ENCODE measurements at places on chromosomes 5 and 9. TPM values are rescaled to one million over a fixed set of nuclear protein-coding genes. Genes with fewer than 3 reads are reported as not detected.

- DNase-seq: no peak
These were observed 26.5 kb downstream of the CEP72 start for GRCh38 chr5:638501-639252.

DNA sequence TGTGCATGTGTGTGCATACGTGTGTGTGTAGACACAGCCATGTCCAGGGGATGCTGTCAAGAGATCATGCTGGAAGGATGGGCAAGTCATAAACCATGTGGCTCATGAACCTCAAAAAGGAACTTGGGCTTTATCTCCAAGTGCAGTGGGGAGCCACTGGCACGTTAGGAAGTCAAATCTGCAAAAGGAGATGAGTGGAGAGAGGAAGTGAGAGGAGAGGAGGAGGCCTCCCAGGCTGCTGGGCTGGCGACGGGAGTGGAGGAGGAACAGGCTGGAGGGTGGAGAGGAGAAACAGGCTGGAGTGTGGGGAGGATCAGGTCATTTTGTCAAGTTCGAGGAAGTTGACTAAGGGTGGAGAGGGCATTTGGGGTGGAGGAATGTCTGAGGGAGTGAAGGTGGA is 29.2 kb upstream of the TIFAB start:
- no peak for DNase-seq

DNA sequence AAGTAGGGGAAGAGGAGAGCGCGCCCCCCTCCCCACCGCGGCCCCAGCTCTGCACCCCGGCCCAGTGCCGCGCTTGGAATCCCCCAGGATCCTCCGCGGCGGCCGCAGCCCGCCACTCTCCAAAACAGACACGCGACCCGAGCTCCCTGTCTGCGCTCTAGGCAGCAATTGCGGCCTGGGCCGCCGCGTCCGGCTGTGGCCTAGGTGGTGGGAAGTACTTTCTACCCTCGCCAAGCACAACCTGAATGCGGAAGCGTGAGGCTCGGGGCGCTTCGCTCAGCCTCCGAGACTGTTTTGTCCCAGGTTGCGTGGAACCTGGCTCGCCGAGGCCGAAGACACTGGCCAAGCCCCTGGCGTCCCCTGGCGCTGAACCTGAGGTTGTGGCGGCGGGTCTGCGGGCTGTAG is 3.3 kb upstream of the FOXB2 start:
- no peak for DNase-seq

DNA sequence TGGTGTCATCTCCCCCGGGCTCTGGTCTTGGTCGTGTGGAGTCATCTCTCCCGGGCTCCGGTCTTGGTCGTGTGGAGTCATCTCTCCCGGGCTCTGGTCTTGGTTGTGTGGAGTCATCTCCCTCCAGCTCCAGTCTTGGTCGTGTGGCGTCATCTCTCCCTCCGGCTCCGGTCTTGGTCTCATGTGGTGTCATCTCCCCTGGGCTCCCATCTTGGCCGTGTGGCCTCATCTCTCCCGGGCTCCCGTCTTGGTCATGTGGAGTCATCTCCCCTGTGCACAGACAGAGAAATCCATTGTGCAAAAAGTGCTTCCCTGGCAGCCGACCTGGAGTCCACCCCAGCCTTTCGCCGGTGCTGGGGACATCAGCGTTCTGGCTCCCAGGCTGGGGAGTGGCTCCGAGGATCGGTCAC is 91.1 kb upstream of the CACNA1B start:
- no peak for DNase-seq

DNA sequence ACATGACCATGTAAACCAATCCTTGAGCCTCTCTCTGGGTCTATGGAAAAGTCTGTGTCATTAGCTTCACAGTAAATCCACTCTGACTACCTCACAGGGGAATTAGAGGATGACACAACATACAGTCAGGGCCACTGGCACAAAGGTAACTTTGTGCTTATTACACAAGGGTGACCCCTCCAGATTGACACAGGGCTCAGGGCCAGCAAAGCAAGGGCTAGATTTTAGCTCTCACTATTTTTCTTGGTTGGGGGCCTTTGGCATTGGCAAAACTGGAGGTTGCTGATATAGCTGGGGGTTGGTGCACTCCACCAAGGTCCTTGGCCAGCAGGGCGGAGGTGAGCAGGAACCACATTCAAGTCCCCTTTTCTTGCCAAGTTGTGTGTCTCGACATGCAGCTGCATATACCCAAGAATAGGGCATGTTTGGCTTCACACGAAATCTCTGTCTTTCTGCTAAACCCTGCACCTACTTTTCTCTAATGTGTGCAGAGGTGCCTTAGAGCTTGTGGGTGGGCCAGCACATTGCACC is 15.2 kb upstream of the OSMR start:
- DNase-seq: no peak

- DNase-seq: no peak
These were observed 157.3 kb downstream of the C5orf15 start for GRCh38 chr5:133811168-133811567.

- DNase-seq: no peak
These were observed 56.0 kb upstream of the PTGER4 start for GRCh38 chr5:40623480-40624420.

GRCh38 chr5:175900157-175900556 is 28.8 kb downstream of the CPLX2 start:
- no peak for DNase-seq

GRCh38 chr9:125821078-125821477 is 73.9 kb downstream of the PBX3 start:
- DNase-seq: no peak

DNA sequence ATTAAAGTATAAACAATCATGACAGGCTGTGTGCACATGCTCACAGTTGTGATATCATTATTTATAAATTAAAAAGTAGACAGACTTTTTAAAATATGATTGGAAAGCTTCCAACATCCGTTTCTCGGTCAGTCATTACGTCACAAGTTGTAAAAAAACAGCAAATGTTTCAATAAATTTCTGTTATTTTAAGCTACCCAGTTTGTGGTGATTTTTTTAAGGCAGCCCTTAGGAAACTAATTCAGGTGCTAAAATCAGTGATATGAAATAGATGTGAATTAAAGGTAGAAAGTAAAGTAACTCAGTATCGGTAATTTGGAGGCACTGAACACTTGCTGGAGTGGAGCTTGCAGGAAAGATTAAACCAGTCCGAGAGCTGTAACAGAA is 1.2 kb downstream of the CCNH start:
- no peak for DNase-seq

GRCh38 chr5:131230406-131230805 is 33.4 kb upstream of the CDC42SE2 start:
- no peak for DNase-seq

- DNase-seq: no peak
These were observed 197.8 kb downstream of the PCSK1 start for GRCh38 chr5:96235008-96235910.

DNA sequence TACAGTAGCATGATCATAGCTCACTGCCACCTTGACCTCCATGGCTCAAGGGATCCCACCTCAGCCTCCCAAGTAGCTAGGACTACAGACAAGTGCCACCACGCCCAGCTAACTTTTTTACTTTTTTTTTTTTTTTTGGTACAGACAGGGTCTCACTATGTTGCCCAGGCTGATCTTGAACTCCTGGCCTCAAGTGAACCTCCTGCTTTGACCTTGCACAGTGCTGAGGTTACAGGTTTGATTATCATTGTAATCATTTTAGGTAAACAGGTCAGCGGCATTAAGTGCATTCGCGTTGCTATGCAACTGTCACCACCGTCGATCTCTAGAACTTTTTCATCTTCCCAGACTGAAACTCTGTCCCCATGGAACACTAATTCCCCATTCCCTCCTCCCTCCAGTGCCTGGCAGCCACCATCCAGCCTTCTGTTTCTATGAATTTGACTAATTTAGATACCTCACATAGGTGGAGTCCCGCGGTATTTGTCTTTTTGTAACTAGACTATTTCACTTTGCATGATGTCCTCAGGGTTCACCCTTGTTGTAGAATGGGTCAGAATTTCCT is 5.8 kb upstream of the CARD19 start:
- no peak for DNase-seq

GRCh38 chr9:134319306-134320125 is 6.7 kb upstream of the RXRA start:
- DNase-seq: no peak

- DNase-seq: no peak
These were observed 33.1 kb downstream of the BTF3 start for GRCh38 chr5:73531356-73531755.

- no peak for DNase-seq
These were observed 63.9 kb downstream of the SERINC5 start for GRCh38 chr5:80191991-80192398.

GRCh38 chr5:160363211-160363610 is 7.2 kb downstream of the C1QTNF2 start:
- DNase-seq: no peak

GRCh38 chr5:113150821-113151220 is 174.2 kb downstream of the DCP2 start:
- no peak for DNase-seq

GRCh38 chr5:158809310-158809850 is 290.3 kb downstream of the EBF1 start:
- no peak for DNase-seq

DNA sequence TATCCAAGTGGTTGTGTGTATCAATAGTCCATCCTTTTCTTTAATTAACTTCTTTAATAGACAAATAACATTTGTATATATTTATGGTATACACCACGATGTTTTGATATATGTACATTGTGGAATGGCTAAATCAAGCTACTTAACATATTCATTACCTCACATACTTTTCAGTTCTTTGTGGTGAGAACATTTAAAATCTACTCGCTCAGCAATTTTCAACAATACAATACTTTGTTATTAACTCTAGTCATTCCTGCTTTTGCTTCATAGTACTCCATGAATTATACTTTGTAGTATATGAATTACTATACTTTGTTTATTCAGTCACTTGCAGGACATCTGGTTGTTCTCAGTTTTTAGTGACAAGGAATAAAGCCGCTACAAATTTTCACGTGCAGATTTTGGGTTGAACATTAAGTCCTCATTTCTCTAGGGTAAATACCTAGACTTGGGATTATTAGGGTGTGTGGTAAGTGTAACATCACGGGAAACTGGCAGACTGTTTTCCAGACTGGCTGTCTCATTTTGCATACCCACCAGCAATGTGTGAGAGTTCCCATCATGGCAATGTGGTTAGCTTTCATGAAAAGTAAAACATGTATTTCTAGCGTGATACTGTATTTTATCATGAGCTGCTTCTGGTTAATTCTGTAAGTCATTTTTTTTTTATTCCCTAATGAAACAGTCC is 354.4 kb upstream of the WWC1 start:
- DNase-seq: no peak

GRCh38 chr5:137231540-137231939 is 267.6 kb downstream of the SPOCK1 start:
- DNase-seq: no peak

GRCh38 chr9:130337318-130337717 is 71.8 kb downstream of the HMCN2 start:
- no peak for DNase-seq

GRCh38 chr9:121888438-121888775 is 204.7 kb downstream of the TTLL11 start:
- DNase-seq: no peak

- DNase-seq: no peak
These were observed 11.5 kb downstream of the MAN2A1 start for GRCh38 chr5:109701252-109701651.

- DNase-seq: peak; percentile 91
These were observed at the start of gene OSMR for GRCh38 chr5:38845526-38846378. Gene OSMR, plus strand, starts transcription at chr5:38846012. Its CDS starts 23,033 bp downstream, at chr5:38869045.

- DNase-seq: no peak
These were observed 235.8 kb downstream of the ROR2 start for GRCh38 chr9:91714020-91714806.

DNA sequence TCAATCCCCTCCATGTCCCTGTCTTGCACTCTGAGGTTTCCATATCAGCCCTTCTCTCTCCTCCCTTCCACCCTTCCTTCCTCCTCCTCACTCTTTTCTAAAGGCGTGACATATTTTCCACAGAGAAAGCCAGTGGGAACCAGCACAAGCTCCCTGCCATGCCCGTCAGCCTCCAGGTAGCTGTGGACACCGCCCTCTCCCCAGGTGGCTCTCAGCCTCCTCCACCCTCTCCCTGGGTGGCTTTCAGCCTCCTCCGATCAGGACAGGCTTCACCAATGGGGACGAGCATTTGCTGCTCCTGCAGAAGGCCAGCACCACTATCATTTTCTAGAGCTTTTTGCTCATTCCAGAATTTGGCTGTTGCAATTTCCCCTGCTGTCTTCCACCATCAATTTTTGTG is 236.6 kb downstream of the GADD45G start:
- no peak for DNase-seq

GRCh38 chr5:15774632-15775031 is 274.7 kb downstream of the FBXL7 start:
- DNase-seq: no peak

DBH gene
- total RNA-seq: not detected

ZNF483 gene
- total RNA-seq: 17.8 TPM

CA9 gene
- not detected for total RNA-seq

PKD2L2 gene
- total RNA-seq: not detected

AGPAT2 gene
- total RNA-seq: 50.2 TPM

HTR1A gene
- 0.78 TPM for total RNA-seq

ALDH7A1 gene
- total RNA-seq: 17.6 TPM

TRPM6 gene
- total RNA-seq: 0.41 TPM

BICD2 gene
- total RNA-seq: 57.7 TPM

C5orf58 gene
- total RNA-seq: not detected

CCDC107 gene
- 75.2 TPM for total RNA-seq

RNF183 gene
- total RNA-seq: not detected

TRIM36 gene
- total RNA-seq: 15.3 TPM

CDH9 gene
- not detected for total RNA-seq

MCIDAS gene
- total RNA-seq: not detected

CENPH gene
- total RNA-seq: 1.3 TPM

PCDHB14 gene
- 10.2 TPM for total RNA-seq

IQGAP2 gene
- total RNA-seq: 17.6 TPM
